ENCODE measurements at places on chromosomes 7 and 10.

DNA sequence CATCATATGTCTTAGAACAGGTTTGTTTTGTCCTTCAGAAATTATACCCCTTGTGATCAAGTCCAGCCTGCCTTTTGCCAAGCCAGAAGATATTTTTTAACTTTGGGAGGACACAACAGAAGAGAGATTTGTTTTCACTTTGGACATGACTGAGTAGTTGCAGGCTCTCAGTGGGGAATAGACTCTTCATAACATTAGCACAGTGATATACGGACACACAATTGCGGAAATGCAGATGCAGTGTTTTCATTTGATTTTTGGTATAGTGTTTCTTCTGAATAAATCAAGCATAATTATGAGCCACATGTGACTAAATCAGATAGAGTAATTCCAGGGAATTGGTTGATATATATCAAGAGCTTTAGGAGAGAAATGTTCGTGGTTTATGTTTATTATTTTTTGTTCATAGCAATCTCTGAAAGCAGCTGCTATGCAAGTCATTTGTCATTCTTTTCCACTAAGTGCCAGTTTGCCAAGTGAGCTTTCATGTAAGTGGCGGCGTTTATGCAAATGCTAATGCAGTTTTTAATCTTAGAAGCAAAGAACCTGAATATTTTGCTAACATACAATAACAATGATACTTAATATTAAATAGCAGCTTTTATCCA is 69.6 kb upstream of the HDAC9 start:
- no peak for DNase-seq

GRCh38 chr7:108985037-108985436 is 415.4 kb downstream of the DNAJB9 start:
- no peak for DNase-seq

DNA sequence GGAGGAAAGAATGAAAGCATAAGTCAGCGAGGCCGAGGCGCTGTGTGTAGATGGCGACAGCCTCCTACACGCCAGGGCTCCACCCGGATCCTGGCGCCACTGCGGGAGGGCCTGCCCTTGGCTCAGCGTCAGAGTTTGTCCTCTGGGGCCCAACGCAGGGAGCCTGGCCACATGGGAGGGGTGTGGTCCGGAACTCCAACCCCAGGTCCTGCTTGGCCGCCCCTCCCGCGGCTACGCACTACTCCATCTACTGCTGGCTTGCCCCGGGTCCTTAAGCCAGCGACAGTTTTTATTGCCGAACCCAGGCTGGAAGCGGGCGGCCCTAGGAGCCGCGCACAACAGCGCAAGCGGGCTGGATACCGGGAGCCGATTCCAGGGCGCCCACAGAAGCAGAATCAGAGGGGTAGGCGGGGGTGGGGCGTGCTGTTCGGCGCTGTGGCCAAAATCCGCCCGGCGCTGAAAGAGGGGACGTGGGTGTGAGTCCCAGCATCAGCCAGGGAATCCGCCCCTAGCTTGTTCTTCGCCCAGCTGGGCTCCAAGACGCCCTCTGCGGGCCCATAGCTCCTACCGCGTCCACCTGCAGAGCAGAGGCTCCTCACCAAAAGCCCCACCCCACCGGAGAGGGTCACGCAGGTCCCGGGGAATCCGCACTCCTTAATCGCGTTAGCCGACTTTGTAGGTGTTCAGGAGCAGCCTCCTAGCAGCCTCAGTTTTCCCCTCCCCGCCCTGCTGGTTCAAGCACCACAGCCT is 4.5 kb downstream of the KAZALD1 start:
- DNase-seq, result no peak

DNA sequence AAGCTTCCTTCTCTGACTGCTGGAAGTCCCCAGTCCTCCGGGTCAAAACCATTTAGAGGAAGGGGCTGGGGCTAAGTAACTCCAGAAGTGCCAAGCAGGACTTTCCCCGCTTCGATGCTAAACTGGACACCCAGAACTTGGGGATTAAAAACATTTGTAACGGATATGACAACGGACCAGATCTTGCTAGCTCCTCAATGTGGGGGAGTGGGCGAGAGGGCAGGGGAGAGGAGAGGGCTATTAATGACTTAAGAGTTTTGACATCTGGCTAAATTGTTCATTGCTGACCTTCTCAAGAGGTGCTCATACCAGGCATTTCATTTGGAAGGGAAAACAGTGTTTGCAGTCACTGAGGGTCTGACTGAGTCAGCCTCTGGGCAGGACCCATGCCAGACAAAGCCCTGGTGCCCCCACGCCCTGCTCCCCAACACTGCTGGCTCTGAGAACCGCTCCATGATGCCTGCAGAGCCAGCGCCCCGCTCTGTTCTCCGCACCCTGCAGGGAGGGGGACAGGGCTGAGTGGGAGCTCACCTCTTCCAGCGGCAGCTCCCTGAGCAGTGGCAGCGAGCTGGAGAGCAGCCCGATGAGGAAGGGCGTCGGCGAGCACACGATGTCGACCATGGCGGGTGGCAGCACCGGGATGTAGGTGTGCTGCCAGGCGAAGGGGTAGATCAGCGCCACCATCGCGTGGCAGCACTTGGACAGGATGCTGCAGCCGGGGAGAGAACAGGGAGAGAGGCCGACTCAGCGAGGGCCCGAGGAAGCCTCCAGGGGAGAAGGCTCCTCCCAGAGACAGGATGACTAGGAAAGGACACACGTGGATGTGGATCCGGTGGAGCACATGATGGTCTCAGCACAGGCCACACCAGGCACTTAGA is 47.7 kb upstream of the MKRN1 start:
- no peak for DNase-seq

GRCh38 chr10:10903620-10904019 is 114.1 kb upstream of the CELF2 start:
- no peak for DNase-seq

DNA sequence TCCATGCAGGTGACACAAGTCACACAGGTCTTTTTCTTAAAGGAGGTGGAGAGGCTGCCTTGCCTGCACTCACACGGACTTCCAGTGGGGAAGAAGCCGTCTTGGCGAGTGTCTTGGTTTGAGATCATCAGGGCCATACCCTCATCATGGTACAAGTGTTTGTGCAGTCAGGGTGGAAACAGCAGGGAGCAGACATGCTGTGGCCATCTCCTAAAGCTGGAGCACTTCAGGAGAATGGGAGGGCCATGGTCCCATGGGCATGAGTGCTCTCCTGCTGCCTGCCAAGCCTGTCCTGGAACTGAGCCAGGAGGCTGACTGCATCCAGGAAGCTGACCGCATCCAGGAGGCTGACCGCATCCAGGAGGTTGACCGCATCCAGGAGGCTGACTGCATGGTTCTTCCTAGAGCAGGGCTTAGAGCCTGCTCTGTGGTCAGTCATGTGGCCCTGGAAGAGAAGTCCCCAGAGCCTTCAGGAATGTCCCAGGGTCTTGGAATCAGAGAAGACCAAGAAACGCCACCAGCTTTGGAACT is 98.4 kb downstream of the ADARB2 start:
- no peak for DNase-seq

DNA sequence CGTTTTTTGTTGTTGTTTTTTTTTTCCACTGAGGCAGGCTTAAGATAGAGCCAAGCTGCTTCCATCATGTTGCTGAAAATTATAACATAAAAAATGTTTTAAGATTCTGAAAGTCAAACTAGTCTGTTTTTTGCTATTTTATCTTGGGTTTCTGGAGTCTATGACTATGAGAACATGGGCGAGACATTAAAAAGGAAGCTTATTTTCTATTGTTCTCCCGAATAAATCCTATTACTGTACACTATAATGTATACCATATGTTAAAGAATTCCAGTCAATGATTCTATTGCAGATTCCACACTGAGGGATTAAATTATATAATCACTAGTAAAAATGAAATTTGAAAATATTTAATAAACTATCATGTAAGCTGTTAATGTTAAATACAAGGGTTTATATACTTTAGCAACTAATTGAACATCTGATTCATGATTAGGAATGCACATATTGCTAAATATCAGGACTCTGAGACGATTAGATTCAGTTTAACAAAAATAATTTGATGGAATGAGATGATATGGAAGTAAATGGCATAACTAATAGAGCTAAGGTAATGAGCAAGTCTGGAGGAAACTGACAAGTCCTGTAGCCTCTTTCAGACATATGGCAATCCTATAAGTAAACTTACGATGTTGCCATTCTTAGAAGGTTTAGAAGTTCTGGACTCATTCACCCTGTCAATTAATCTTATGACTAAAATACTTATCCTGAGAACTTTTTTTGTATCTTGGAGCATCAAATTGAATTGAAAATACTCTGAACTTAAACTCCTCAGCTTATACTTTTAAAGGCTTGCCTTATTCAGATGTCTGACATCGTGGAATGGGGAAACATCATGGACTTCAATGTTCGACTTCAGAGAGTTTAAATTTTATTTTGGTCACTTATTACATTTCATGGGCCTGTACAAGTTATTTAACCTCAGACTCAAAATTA is 294.8 kb upstream of the DGKB start:
- no peak for DNase-seq

- DNase-seq, result no peak
Observed at GRCh38 chr7:24054236-24054635, 229.8 kb upstream of the NPY start.

GRCh38 chr10:105259201-105259600 is 618.1 kb downstream of the SORCS3 start:
- no peak for DNase-seq

DNA sequence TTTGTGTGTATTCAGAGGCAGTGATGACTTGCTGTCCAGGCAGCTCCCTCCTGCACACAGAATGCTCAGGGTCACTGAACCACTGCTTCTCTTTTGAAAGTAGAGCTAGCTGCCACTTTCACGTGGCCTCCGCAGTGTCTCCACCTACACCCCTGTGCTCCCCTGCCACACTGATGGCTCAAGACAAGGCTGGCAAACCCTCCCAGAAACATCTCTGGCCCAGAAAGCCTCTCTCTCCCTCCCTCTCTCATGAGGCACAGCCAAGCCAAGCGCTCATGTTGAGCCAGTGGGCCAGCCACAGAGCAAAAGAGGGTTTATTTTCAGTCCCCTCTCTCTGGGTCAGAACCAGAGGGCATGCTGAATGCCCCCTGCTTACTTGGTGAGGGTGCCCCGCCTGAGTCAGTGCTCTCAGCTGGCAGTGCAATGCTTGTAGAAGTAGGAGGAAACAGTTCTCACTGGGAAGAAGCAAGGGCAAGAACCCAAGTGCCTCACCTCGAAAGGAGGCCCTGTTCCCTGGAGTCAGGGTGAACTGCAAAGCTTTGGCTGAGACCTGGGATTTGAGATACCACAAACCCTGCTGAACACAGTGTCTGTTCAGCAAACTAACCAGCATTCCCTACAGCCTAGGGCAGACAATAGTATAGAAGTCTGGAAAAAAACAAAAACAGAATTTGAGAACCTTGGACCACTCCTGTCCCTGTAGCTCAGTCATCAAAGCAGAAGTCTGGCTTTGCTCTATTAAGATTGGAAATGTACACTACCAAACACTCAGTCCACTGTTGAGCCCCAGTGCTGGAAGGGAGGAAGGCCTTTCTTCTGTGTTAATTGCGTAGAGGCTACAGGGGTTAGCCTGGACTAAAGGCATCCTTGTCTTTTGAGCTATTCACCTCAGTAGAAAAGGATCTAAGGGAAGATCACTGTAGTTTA is 15.8 kb downstream of the SCD start:
- DNase-seq, result no peak

GRCh38 chr10:127694580-127695193 is 42.3 kb upstream of the FOXI2 start:
- DNase-seq, result peak; percentile 36

DNA sequence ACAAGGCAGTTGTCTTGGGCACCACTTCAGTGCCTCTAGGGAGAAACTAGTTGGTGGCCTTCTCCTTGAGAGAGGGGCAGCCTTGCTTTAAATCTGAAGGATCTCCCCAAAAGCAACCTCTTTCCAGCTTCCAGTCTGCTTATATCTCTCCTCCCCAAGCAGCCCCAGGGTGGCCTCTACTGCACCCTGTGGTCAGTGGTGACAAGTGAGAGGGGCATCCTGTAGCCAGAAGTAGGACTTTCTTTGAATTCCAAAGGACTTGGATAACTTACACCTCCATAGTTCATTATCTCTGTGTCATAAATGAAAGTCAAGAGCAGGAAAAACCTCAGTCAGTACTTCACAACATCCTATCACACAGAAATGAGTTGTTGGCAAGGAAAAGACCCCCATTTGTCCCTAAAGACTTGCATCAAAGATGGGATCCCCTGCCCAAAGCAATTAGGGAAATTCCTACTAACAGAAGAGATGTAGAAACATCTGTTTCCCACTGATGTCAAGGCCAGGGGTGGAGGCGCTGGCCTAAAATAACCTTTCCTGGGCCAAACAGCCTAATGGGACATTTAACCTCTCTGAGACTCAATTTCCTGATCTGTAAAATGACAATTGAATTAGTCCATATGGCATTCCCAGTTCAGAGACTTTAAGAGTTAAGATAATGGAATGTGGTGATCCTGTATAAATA is 44.0 kb upstream of the ANKRD1 start:
- DNase-seq, result no peak

Measured in activated T-cell treated with anti-CD3 and anti-CD28 coated beads for 48 hours (primary cell).